ENCODE measurements at places on chromosomes 7 and 10.

- no peak for DNase-seq
Observed at GRCh38 chr10:46050941-46051623, 5.0 kb upstream of the MSMB start.

GRCh38 chr7:43584195-43584586, 1.3 kb downstream of the STK17A start:
- peak; percentile 42 for DNase-seq

GRCh38 chr7:99451936-99452335, 13.2 kb downstream of the CPSF4 start:
- no peak for DNase-seq

- no peak for DNase-seq
Observed at GRCh38 chr10:79242620-79243152, 104.6 kb upstream of the PPIF start.

DNA sequence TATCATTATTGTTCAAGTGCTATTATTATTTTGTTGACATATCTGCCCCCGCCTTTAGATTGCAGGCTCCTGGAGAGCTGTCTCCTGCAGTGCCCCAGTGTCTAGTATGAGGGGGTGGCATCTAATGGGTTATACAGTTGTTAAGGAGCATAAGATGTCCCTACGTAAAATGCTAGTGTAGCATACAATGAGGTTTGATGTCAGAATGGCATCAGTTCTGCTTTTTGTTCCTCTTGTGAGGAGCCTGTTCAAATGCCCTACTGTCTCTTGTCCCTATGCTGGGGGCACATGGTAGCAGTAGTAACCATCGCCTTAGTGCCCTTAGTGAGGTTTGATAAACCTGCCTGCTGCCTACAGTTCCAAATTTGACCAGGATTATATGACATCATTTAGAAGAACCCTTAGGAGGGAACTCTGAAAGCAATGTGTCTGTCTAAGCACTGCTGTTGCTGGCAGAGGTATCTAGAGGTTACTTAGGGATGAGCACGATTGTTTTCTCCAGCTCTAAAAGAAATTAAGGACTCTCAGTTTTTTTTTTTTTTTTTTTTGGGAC, 9.7 kb downstream of the CREM start:
- no peak for DNase-seq

- DNase-seq, result no peak
Observed at GRCh38 chr7:27134392-27134791, 3.8 kb upstream of the HOXA4 start.

DNA sequence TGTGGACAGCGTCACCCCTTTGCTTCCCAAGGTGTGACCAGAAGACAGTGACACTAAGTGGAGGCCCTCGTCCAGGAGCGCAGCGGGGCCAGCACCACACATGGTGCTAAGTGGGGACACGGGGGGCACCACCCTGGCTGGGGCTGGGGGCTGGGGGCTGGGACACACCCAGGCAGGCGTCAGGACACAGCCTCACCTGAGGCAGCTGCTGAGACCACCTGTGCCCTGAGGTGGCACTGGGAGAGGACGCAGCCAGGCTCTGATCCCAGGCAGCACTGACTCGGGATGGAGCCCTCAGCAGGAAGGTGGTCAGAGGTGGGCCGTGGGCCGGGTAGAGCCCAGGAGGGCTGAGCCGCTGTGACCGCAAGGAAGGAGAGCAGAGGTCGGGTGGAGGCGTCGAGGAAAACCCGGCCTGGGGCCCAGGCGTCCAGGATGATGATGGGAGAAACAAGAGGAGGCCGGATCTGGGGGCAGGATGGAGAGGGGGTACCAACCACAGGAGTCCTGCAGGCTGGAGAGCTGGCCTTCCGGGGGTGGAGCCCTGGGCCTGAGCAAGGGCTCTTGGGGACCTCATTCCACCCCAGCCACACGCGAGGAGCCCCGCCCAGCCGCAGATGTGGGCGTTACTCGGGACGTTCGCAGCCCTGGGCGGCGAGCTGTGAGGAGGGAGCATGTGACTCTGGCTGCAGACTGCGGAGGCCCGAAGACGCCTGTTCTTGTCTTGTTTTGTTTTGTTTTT, 22.5 kb downstream of the LRRC27 start:
- no peak for DNase-seq

DNA sequence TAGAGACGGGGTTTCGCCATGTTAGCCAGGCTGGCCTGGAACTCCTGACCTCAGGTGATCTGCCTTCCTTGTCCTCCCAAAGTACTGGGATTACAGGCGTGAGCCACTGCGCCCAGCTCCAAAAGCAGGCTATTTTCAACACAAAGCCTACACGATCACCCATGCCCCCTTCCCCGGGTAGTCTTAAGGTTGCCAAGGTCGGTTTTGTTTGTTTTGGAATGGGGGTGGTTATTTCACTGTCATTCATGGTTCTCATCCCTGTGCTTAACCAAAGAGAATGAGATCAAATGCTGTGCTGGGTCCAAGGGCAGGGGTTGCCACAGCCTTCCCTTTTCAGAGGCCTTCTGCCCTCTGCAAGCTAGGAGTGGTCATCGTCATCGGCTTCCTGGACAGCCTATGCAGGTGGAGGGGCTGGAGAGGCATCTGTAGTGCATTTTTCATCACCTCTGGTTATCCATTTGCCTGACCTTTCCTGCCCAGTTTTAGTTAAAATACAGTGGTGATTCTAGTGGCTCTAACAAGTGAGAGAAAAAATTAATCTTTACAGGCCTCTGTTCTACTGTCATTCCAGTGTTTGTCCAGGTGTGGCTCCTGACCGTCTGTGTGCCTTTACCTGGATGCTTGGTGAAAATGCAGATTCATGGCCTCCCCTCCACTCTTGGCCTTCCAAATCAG, 11.4 kb downstream of the BLVRA start:
- no peak for DNase-seq

GRCh38 chr10:79038841-79039201, 29.9 kb upstream of the ZMIZ1 start:
- DNase-seq, result no peak

- DNase-seq, result no peak
Observed at GRCh38 chr7:18715988-18716387, 220.4 kb downstream of the HDAC9 start.

- DNase-seq, result no peak
Observed at GRCh38 chr10:55168343-55168742, 367.3 kb upstream of the PCDH15 start.

DNA sequence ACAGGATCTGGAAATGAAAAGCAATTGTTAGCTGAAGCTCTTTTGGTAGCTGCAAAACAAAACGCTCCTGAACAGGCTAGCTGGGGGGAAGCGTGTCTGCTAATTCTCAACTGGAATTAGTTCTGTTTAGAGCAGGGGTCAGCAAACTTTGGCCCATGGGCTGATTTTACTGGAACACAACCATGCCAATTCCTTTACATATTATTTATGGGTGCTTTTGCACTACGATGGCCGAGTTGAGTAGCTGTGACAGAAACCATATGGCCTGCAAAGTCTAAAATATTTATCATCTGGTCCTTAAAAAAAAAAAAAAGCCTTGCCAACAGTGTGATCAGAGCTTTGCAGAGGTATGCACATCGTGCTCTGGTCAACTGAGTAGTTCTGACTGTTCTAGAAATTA, 108.4 kb upstream of the PDLIM1 start:
- DNase-seq, result no peak

GRCh38 chr10:80700760-80701444, 163.2 kb downstream of the SH2D4B start:
- DNase-seq, result no peak

Measured in hematopoietic multipotent progenitor cell treated with erythropoietin and hydrocortisone succinate and interleukin-3 and kit ligand, for 8 days (in vitro differentiated cells).